Neural crest cell (in vitro differentiated cells): ENCODE measurements at places on chromosomes 4 and X. TPM values are rescaled to one million over a fixed set of nuclear protein-coding genes. Genes with fewer than 3 reads are reported as not detected.

The FABP2 gene
- total RNA-seq = not detected in 2 replicates

The ITGB1BP2 gene
- 7.1 and 10.2 TPM in 2 replicates for total RNA-seq

DNA sequence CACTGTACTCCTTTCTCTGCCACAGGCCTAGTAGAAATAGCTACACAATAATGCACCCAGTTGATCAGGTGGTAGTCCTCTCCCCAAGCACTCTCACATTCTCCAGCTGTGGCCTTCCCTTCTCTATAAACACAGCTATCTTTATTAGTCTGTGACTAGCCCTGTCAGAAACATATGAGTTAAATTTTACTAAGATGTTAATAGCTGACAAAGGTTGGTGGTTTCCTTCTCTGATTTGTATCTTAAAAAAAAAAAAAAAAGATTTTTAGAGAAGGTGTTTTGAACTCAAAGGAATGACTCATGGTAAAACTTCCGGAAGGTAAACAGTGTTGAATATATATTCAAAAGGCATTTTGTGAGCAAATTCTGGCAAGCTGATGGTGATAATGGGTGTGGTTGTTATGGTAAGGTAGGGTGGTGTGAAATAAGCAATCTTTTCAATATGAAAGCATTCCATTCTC is 327.4 kb downstream of the PPP3CA start:
- no peak for DNase-seq

GRCh38 chrX:51862920-51863319 is 30.5 kb upstream of the MAGED1 start:
- DNase-seq = no peak
